Smooth muscle cell of the brain vasculature (primary cell): ENCODE measurements at places on chromosomes 12 and 14.

DNA sequence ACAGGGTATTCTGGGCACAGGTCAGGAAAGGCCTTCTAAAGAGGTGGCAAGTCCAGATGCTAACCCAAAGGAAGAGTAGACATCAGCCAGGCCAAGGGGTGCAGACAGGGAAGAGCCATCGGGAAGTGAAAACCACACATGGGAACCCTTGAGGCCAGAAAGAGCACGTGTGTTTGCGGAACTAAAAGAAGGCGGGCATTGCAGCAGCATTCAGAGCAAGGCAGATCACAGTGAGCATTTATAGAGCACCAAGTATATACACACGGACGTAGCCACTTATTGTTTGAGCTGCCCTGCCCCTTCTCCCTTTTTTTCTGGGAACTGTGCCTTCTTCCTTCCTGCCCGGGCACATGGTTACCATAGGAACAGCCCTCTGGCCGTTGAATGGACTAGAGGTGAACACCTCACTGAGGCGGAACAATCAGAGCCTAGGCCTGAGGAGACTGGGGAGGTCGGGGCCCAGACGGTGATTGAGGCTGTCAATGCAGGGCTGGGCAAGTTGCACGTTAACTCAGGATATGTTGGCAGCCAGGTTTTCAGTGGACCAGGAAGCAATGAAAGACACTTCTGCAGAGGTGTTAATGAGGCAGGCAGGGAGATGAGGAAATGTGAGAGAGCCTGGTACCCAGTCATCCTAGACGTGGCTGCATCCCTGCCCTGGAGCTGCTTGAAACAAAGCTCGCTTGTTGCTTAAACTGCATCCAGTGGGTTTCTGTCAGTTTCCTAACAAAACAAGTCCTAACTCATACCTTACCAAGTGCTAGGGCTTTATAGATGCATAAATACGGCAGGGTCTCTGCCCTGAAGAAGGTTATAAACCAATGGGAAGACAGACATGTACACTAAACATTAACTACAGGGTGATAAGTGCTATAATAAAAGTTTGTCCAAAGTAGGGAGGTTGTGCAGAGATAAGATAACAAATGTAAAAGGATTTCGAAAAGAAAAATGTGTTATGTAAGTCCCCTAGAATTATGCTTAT is 34.2 kb downstream of the MOAP1 start:
- DNase-seq, result no peak

- peak; percentile 26 for DNase-seq
Measured at GRCh38 chr14:33432407-33433023, 493.8 kb downstream of the NPAS3 start.

- no peak for DNase-seq
Measured at GRCh38 chr14:54803926-54804537, 98.6 kb downstream of the GCH1 start.

- no peak for DNase-seq
Measured at GRCh38 chr12:2190085-2190484, 137.3 kb downstream of the CACNA1C start.

GRCh38 chr12:109518820-109519665 is 41.6 kb downstream of the UBE3B start:
- no peak for DNase-seq

GRCh38 chr14:77565289-77565993 is 51.0 kb downstream of the SPTLC2 start:
- DNase-seq, result no peak

DNA sequence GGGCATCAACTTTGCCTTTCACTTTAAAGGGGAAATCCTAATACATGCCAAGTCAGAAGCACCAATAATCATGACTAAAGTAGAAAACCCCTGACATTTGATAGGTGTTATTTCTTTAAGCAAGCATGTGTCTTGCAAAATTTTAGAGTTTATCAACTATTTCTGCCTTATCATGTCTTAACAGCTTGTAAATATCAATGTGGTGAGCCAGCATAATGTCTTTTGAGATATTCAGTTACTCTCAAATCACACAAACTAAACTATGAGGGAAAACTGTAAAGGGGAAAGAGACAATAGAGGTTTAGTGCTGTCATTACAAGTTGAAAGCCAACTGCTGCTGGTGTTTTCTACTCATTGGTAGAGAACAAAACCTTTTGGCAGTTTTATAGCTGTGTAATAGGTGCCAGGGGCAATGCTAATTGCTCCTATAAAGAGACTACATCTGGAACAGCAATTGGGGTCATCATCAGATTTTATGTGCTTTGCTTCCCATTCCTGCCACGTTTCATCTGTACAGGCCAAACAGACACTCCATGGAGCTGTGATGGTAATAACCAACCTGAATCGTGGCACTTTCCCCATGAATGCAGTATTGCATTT is 1027.4 kb downstream of the FSCB start:
- DNase-seq, result no peak

GRCh38 chr12:131368668-131369071 is 342.2 kb upstream of the SFSWAP start:
- DNase-seq, result no peak

DNA sequence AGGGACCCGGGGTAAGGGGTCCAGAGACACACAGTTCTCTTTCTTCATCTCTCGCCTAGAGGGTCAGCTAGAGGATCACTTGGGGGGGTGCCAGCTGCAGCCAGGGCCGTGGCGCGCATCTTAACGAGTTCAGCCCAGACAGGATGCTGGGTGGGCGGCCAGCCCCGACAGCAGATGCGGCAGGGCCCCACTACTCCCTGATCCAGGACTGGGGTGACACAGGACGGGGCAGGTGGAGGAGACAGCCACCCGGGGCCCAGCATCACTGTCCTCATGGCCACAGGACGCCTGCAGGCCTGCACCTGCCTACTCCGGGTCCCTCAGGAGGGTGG is 12.8 kb downstream of the AKT1 start:
- DNase-seq, result no peak
